ENCODE measurements at places on chromosomes 4 and X.

DNA sequence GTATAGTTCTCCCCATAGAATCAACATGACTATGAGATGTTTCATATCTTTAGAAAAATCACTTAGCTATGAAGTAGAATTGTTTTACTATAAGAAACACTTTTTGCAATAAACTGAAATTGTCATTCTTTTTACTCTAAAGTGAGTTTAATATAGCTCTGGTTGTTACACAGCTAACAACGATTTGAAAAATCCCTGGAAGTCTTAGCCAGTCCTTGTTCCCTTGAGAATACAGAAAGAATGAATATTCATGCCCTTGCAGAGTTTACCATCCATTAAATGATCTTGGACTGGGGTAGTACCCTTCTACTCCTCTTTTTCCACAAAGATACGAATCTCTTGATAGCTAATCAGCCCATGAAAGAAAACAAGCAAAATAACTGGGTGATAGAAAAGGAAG lies 141.8 kb downstream of the JADE1 start:
- no peak for DNase-seq

- DNase-seq = peak; percentile 52
Observed at GRCh38 chr4:41212616-41213203, 1.6 kb downstream of the APBB2 start.

DNA sequence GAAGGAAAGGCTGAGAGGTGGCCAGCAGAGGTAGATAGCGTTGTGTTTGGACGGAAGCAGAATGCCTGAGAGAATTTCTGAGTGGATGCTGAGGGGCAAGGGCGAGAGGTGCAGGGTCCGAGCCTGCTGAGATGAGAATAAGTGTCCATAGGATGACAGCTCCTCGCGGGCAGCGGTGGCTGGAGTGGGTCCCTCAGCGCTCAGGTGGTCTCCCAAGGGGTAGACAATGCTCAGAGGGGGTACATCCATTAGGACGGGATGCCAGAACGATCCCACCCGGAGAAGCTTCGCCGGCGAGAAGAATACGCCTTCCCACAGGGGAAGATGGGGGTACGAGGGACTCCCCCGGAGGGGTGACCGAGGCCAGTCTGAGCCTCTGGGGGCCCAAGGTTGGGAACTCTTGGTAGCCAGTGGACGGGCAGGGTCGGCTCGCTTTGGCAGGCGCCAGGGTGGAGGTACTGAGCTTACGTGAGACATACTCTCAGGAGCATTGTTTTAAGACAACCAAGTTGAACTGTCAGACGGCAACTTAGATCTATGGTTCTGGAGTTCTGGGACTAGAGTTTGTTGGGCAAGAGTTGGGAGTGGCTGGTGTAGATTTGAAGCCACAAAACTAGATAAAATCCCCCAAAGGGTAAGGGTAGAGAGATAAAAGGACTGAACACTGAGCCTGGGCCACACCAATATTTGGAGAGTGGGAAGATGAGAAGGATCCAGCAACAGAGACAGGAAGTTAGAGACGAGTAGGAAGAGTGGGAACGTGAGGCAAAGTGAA lies 15.8 kb downstream of the BRCC3 start:
- DNase-seq = no peak

DNA sequence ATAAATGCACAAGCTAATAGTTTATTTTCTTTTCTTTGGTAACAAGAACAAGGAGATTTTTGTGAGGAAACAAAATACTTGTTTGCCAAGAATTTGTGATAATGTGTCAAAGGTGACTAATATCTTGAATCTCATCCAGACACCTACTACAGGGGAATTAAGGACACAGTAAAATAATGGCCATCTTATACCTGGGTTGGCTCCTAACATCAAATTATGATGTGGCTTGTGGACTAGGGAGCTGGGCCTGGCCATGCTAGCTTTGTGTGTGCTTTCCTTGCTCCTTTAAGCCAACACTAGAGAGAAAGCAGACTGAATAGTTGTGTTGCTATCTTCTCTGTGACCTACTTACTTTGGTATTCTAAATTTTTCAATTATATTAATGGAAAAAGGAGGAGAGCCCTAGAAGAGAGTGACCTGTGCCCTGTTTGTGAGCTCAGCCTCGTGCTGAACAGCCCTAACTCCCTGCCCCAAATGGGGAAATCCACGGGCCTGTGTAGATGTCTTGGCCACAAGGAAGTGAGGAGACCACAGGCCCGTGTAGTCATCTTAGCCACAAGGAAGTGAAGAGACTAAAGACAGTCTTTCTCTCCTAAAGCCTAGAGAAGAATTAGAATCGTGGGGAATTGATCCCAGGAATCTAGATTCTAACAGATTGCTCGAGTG lies 23.3 kb downstream of the ARHGAP24 start:
- no peak for DNase-seq

- DNase-seq = no peak
Observed at GRCh38 chr4:177546745-177547144, 104.5 kb upstream of the AGA start.

GRCh38 chr4:992297-993110 lies 700 bp downstream of the SLC26A1 start:
- no peak for DNase-seq

DNA sequence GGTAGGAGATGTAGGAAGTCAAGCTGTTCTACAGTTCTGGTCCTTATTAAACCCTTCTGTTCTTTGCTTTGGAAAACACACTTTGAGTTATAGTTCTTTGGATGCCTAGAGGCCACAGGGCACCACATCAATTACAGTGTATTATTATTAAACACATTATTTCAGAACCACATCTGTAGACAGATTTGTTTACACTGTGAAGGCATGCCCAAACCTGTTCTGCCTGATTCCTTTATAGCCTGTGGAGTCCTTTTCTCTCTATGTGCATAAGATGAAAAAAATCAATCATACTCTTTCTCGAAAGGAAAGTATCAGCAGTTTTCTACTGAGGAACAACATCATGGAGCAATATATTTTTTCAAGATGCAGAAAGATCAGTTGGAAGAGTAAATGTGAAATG lies 371.3 kb upstream of the INTU start:
- no peak for DNase-seq

DNA sequence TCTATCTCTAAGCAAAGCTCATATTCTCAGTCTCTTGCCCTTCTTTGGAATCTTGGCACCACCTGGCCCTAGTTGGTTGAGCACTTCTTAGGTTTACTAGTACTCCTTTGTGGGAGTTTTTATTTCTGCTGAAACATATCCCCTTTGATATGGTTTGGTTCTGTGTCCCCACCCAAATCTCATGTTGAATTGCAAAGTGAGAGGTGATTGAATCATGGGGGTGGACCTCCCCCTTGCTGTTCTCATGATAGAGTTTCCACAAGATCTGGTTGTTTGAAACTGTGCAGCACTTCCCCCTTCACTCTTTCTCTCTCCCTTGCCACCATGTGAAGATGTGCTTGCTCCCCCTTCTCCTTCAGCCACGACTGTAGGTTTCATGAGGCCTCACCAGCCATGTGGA lies 22.2 kb upstream of the SYNPO2 start:
- DNase-seq = no peak

- DNase-seq = no peak
Observed at GRCh38 chr4:159460371-159460770, 357.5 kb downstream of the RAPGEF2 start.

DNA sequence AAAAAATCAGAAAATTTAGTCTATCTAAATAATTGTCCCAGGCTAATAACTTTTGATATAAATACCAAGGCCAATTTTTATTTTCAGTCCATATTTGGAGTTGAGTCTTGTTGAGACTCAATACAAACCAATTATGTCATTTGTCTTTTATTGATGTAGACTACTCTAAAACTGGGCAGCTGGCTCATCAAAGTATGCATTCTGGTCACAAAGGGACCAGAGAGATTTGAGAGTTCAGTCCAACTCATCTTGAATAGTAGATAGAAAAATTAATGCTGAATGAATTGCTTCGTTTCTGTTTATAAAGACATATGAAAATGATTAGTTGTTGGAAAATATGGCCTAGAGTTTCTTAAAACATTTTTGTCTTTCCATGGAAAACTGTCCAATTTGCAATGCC lies 412.5 kb upstream of the KLHL4 start:
- no peak for DNase-seq

DNA sequence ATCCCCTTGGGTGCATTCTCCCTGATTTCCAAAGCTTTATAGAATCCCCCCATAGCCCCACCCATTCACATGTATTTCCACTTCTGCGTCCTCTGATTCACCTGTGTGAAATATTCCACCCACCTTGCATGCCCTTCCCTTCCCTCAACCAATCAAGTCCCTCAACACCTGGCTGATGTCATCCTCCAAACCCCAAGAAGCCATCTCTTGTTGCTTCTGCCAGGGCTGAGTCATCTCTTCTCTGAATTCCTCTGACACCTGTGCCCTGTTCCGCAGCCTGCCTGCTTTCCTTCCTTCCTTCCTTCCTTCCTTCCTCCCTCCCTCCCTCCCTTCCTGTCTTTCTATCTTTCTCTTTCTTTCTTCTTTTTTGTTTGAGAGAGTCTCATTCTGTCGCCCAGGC lies 9.9 kb downstream of the CRMP1 start:
- DNase-seq = no peak

DNA sequence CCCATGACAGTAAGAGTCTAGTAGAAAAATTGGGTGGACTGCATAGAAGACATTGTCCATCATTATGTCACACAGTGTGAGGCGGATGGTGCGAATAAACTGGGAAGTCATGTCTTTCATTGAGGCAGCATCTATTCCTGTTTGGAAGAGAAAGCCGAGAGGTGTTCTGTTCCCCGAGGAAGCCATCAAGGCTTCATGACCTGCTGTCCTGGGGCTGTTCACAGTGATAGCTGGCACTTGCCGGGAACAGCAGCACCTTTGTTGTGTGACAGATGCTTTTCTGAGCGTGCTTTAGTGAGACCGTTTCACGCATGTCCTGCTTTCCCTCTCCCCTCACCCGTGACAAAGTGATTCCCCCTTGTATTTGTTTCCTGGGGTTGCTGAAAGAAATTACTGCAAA lies 20.3 kb downstream of the RGS12 start:
- DNase-seq = no peak

DNA sequence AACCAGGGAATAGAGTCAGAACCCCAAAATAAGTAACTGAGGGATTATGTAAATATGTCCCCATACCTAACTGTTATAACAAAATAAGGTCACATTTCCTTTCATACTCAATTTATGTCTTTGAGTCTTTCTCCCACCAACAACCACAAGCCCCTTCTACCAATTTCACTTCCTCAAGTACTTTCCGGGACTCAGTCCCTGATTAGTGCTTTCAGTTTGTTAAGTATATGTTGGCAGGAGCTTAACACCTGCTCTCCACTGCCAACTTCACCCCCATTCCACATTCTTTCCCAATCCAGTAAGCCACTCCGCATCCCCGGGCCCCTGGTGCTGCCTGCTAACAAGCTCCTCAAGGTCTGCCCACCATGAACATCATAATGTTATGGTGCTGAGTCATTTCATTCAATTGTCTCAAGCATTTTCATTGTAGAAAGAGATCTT lies 71.3 kb upstream of the SPRY1 start:
- no peak for DNase-seq

DNA sequence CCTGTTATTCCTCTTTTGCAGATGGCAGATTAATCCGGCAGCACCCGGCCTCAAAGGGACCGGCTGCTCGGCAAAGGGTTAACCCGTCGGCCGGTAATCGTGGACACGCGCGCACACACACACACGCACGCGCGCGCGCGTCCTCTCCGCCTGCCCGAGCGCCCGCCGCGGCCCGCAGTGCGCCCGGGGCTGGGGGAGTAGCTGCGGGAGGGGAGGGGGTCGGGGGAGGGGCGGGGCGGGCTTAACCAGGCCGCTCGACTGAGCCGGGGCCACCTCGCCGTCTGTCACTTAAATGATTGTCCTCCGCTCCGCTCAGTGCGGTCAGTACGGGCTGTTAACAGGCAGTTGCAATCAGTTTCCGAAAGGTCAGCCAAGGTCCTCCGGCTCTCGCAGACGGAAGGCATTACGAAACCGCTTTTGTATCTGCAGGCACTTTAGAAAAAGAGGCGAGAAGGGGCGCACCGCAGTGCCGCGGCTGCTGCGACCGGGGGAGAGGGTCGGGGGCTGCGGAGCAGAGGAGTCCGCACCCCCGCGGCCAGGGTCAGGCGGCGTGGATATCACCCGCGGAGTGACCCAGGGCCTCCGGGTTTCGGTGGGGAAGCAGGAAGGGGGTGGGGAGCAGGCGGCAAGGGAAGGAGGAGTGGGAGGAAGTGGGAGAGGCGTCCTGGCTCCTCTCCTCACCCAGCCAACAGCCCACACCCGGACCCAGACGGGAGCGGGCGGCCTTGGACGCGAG lies 57.3 kb upstream of the BCOR start:
- DNase-seq = no peak

DNA sequence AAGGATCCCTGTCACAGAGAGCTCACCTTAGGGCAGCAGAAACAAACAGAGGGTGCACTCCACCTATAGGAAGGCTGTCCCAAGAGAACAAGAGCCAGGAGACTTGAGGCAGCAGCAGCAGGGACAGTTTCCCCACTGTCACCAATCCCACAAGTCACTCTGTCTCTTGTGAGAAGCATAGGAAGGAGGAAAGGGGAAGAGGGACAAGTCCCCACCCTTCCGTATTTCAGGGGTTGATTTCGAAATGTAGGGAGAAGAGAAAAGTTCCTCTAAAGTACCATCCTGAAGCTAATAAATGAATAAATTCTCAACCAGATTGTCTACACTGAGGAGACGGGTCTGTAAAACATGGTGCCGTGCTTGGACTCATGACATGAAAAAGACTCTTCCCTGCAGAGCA lies 9.5 kb upstream of the TLR8 start:
- DNase-seq = no peak

GRCh38 chr4:6076391-6076790 lies 58.2 kb upstream of the C4orf50 start:
- no peak for DNase-seq

DNA sequence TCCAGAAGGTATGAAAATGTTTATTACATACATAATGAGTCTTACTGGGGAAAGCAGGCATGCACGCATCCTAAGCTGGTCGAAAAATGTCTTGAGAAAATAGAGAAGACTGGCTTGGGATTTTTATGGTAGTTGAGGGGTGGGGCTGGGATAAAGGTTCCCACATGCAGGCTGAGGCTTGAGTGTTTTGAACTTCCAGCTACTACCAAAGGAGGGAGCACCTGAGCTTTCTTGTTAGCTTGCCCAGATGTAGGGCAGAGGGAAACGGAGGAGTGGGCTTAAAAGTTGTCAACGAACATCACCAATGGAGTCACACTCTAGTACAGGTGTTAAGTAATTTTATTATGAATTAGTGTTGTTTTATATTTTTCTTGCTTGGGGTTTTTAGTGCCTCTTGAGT lies 39.6 kb upstream of the SRPX start:
- no peak for DNase-seq

GRCh38 chr4:901192-901910 lies 30.8 kb downstream of the GAK start:
- no peak for DNase-seq

GRCh38 chrX:150506486-150506885 lies 61.9 kb upstream of the MTM1 start:
- no peak for DNase-seq

DNA sequence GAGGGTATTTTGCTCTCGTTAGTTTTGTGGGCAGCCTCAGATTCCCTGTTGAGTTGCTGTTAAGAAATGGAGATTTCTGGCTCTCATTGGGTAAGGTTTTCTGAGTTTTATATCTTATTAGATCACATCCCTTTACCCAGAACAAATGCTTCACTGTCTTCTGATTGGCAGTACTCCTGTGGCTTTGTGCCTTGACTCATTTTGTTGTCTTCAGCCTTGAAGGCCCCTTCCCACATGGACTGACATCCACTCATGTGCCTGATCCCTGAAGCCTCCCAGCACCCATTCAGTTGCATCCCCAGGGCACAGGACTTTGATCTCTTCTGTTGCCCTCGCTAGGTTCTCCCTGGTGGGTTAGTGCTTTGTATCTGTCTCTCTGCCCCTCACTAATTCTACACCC lies 10.4 kb downstream of the MED28 start:
- no peak for DNase-seq

Data from HFF-Myc (cell line).